ENCODE measurements at places on chromosomes 5 and 9.

DNA sequence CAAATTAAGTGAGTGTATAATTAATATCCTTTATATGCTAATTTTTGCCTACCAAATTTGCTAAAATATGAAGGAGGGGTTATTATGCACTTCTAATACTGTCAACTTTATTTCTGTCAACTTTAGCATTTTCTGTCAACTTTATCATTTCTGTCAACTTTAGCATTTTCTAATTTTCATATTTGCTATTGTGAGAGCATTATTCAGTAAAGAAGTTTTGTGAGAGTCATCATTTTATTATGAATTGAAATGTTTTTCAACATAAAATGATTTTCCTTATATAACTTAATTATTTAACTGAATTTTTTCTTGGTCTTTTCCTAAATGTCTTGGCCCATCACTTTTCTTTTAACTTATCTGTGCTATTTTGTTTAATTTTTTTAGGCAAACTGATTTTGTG lies 58.2 kb downstream of the FBXO4 start:
- no peak for DNase-seq

DNA sequence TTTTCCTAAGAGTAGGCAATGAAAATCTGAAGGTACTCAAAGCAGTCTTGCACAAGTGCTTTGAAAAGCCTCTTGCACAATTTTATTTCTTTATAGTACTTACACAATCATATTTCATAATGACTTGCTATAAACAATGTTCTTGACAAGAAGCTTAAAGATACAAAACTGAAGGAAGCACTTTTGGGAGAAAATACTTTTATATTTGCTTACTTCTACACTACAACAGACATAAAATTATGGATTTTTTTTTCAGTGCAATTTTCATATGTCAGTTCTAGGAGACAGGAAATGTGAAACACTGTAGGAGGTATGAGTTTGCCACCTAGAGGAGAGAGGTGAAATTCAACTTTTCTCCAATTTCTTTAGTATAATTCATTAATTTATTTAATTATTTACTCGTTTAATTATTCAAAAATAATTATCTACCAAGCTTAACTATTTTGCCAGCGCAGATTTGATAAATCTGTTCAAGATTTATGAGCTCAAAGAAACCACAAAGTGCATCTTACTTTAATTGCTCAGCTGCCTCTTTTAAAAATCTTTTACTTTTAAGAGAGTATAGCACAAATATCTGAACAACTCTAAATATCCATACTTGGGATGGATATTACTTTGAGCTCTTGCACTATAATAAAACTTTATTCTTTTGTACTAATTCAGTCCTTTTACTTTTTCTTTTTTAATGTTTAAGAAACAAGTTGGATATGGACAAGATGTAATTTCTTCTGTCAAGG lies 29.0 kb upstream of the CDKN2B start:
- DNase-seq, result no peak

- DNase-seq, result peak; percentile 38
Observed at GRCh38 chr5:759111-759751, 25.3 kb downstream of the ZDHHC11B start.

- DNase-seq, result no peak
Observed at GRCh38 chr9:123487944-123488548, 132.0 kb downstream of the CRB2 start.

DNA sequence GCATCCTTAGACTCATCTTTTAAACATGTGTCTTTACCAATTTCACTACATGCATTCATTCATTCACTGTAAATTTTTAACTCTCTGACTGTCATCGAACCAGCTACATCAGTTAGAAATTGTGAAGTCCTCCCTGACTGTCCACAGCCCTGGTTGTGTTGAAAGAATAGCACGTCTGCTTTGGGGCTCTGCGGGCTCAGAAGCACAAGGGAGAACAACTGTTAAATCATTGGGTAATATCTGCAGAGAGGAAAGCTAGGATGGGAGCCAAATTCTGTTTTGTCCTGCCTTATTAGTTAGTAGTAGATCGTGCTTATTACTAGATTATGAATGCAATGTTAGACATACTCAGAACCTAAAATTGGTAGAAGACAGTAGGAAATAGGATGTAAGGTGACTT lies 26.3 kb upstream of the FAM120AOS start:
- DNase-seq, result no peak

Data from activated CD4-positive, alpha-beta memory T cell treated with anti-CD3 and anti-CD28 coated beads, Interleukin-2, amount 10 ng/mL, durations not matched to agents 7 days and 5 days (primary cell).